Stimulated activated naive CD8-positive, alpha-beta T cell treated with anti-CD3 and anti-CD28 coated beads, Interleukin-15, amount 100 ng/mL, for 72 hours (primary cell): ENCODE measurements at places on chromosomes 1 and 21.

- DNase-seq: no peak
Measured at GRCh38 chr1:201347498-201348210, 29.8 kb downstream of the TNNT2 start.

GRCh38 chr1:183147735-183148134, 38.3 kb upstream of the LAMC2 start:
- no peak for DNase-seq

- DNase-seq: no peak
Measured at GRCh38 chr1:119084798-119085197, 55.7 kb downstream of the WARS2 start.

DNA sequence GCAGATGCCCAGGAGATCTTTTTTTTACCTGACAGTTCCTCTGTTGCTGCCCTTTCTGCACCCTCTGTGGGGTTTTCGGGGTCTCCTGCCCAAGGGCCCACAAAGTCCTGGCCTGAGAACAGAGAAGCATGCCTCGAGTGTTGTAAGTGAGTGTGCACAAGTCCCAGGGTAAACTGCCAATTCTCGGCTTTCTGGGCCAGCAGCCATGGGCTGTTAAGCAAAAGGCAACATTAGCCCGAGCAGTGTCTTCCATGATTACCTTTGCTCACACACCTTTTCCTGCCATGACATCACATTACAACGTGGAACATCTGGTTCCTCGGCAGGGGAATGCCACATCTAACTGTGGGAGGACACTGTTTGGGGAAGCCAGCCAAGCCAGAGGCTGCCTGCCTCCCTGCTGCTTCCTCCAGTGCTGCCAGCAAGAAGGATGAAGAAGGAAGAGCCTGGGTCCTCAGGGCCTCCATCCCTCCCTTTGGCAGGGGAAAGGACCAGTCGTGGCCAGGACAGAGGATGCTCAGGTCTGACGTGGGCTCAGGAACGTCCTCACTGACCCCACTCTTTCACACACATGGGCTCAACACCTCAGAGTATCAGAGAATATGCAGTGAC, 485.9 kb downstream of the OMA1 start:
- DNase-seq: no peak

DNA sequence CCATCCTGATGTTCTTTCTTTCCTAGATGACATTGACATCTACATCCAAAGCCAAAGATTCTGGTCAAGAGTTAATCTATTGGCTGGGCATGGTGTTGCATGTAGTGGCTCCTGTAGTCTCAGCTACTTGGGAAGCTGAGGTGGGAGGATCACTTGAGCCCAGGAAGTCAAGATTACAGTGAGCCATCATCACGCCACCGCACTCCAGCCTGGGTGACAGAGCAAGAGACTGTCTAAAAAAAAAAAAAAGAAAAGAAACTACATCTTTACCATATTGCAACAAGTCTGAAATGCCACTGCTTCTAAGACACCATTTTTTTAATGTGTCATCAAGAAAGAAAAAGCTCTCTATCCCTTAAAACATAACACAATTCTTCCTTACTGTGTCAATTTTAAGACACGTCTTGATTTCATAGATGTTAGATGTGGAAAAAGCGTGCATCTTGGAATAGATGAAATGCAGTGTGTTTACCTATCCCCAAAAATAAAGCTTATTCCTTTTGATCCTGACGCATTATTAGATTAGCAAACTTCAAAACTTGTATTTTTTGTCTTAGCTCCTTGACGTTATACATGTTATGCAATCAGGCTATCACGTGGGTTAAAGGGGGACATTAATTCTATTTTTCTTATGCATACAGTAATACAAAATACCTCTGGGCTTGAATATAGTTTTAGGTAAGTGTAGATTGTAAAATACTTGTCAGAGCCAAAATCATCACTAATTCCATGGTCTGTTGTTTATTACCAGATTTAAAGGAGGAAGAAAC, 46.3 kb downstream of the ELAPOR1 start:
- DNase-seq: no peak

DNA sequence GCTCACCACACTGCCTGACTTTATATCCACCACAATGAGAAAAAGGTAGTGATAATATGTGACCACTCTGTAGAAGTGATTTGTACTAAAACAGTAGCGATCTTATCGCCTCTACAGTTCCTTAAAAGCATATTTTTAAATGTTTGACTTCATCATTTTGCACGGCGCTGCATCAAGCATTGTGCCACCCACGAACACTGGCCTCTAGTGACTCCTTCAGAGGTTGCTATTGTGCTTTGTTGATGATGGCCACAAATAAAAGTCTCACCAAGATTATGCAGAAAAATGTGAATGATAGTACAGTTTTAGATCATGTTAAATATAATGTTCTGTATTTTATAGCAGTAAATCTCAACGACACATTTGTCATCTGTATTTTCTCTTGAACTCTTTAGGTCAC, 186.5 kb upstream of the NCAM2 start:
- DNase-seq: no peak

GRCh38 chr21:41349126-41349525, 12.7 kb upstream of the MX2 start:
- DNase-seq: no peak

GRCh38 chr1:107413951-107414350, 273.1 kb downstream of the NTNG1 start:
- no peak for DNase-seq
